ENCODE measurements at places on chromosomes 2 and 18. TPM values are rescaled to one million over a fixed set of nuclear protein-coding genes. Genes with fewer than 3 reads are reported as not detected.

The CFAP65 gene
- total RNA-seq, result 0.26 TPM

The TMEM178A gene
- not detected for total RNA-seq

The ANKRD30BL gene
- not detected for total RNA-seq

The NBAS gene
- total RNA-seq, result 39.0 TPM

The GPR45 gene
- not detected for total RNA-seq

The MC4R gene
- 3.9 TPM for total RNA-seq

The ZNF804A gene
- total RNA-seq, result 2.8 TPM

The CD8B2 gene
- total RNA-seq, result not detected

The PSTPIP2 gene
- total RNA-seq, result 3.9 TPM

The SPC25 gene
- 98.4 TPM for total RNA-seq

The RUFY4 gene
- not detected for total RNA-seq

The RAD51AP2 gene
- 0.17 TPM for total RNA-seq

The ALPG gene
- total RNA-seq, result 0.12 TPM

The DNER gene
- 68.3 TPM for total RNA-seq

The TOGARAM2 gene
- total RNA-seq, result 0.69 TPM

The REV1 gene
- 34.1 TPM for total RNA-seq

The SIGLEC15 gene
- total RNA-seq, result 0.12 TPM

The FAM110C gene
- total RNA-seq, result not detected

The CTAGE1 gene
- total RNA-seq, result not detected

The DYSF gene
- 13.6 TPM for total RNA-seq

The GRB14 gene
- total RNA-seq, result 0.10 TPM

The GAREM1 gene
- total RNA-seq, result not detected

The SLC66A2 gene
- 22.8 TPM for total RNA-seq

The HADHB gene
- 117 TPM for total RNA-seq

The IL37 gene
- not detected for total RNA-seq

The PRKAG3 gene
- total RNA-seq, result not detected

The LIMS2 gene
- total RNA-seq, result 6.2 TPM

The TUBA4B gene
- total RNA-seq, result not detected

The LDLRAD4 gene
- total RNA-seq, result 8.9 TPM

The SERPINB3 gene
- not detected for total RNA-seq

The REG1B gene
- total RNA-seq, result not detected

The CGREF1 gene
- total RNA-seq, result 0.40 TPM

The AP1S3 gene
- total RNA-seq, result 8.9 TPM

The GALR1 gene
- not detected for total RNA-seq

The IL1RL2 gene
- not detected for total RNA-seq

The BOLL gene
- not detected for total RNA-seq

The FOXI3 gene
- total RNA-seq, result not detected

The INHA gene
- total RNA-seq, result 0.86 TPM

The SLC23A3 gene
- total RNA-seq, result 0.67 TPM

The CDH20 gene
- not detected for total RNA-seq

The TRIP12 gene
- total RNA-seq, result 106 TPM

All from A172 (cell line).